DMS 273 treated with DMSO at 0.1 percent for 48 hours (cell line): ENCODE measurements at places on chromosomes 3 and 15.

GRCh38 chr3:175558261-175558660 is 699.1 kb downstream of the NAALADL2 start:
- no peak for DNase-seq

GRCh38 chr3:123800362-123800682 is 83.8 kb downstream of the MYLK start:
- no peak for DNase-seq

- DNase-seq = peak; percentile 20
Observed at GRCh38 chr15:80798911-80799310, 19.7 kb downstream of the CEMIP start.

- no peak for DNase-seq
Observed at GRCh38 chr3:150388498-150389418, 19.3 kb upstream of the TSC22D2 start.

GRCh38 chr3:188229726-188230125 is 75.8 kb downstream of the LPP start:
- DNase-seq = no peak
